ENCODE measurements at places on chromosomes 1 and 21.

- DNase-seq = no peak
Measured at GRCh38 chr1:56376188-56376984, 203.0 kb downstream of the PLPP3 start.

DNA sequence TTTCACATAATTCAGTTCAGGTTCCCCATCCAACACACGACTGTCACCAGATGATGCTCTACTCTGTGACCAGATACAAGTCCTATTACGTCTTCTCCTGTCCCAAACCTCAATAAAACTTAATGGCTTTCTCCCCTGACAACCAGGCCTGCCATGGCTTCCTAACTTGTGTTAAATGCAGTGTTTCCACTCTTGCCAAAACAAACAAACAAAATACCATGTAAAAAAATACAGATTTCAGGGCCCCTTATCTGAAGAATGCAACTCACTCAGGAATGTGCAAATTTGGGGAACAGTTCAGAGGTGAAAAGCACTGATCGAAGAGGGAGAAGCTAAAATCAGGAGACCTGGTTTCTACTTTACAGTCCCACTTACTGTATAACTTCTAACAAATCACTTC, 863 bp upstream of the NUF2 start:
- no peak for DNase-seq

DNA sequence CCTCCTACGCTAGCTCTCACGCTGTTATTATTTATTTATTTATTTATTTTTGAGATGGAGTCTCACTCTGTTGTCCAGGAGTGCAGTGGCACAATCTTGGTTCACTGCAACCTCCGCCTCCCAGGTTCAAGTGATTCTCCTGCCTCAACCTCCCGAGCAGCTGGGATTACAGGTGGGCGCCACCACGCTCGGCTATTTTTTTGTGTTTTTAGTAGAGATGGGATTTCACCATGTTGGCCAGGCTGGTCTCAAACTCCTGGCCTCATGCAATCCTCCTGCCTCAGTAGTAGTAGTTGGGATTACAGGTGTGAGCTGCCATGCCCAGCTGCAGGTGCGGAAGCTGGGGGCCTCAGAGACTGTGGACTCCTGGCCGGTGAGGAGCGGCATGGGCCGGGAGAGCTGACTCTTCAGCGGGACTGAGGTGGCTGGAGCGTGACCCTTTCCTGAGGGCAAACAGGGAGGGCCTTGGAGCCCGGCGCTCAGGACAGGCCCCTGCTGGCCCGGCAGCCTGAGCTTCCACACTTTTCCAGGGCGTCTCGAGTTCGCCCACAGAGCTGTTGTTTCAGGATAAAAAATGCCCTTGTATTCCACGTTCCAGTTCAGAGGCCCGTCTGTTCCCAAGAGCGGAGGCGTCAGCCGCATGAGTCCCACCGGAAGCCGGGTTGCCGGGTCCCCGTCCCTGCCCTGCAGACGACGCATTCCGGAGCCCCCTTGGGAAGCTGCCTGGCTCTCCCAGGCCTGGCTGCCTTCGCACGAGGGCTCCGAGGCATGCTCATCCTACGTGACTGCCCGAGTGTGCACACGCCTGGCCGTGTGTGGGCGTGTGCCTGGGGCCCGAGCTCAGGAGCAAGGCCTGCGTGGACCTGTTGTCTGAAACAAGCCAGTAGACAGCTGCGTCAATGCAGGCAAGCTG, 126.2 kb downstream of the SIK1 start:
- DNase-seq = no peak

DNA sequence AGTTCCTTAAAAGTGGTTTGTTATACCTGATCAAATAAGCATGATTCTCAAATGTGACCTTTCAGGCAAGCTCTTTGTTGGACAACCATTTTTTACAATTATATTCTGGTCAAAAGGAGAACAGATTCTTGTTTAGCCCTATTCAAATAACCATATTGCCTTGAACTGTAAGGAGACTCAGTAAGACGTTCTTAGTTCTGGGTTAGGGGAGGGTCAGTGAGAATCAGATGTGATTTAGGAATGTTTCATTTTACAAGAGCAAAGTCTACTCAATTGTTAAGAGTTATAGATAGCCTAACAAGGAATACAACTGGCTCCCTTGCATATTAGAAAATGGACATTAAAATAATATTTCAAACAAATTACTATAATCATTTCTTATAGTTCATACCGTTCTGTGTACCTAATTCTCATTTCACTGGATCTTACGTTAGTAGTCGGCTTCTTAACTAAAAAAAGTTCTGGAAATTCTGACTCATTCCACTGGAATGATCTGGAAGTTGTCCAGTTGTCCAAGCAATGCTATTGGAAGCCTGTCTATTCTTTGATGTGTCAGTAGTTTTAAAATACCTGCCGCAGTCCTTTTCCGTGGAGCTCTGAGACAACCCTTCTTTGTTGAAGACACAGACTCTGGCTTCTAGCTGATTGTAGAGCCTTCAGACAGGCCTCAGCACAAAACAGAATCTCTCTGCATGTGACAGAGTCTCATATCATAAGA, 88.8 kb downstream of the MAST2 start:
- DNase-seq = peak; percentile 30

GRCh38 chr1:217673387-217673786, 42.2 kb downstream of the SPATA17 start:
- DNase-seq = no peak

- no peak for DNase-seq
Measured at GRCh38 chr1:22673486-22674409, 20.7 kb downstream of the C1QB start.

DNA sequence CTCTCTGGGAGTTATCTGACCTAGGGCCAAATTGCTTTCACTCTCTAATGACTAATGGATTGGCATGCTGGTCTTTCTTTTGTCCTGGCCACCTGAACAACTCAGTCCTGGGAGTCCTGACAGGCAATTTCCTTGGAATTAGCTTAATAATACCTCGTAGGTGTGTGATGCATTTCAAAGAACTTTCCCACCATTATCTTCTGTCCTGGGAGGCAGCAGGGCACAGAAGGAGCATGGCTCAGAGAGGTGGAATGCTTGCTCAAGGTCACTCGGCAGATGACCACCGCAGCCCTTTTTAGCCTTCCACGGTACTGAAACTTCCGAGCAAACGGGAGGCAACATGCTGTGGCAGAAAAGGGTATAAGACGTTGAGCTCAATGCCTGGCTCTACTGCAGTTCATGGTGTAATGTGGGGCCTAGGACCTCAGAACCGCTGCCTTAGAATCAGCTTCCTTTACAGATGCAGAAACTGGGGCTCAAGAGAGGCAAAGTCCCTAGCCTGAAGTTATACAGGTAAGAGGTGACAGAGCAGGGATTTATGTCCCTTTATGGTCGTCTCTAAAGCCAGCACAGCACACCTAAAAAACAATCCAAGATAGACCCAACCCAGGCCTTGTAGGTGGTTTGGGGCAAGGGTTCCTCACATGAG, 3.2 kb downstream of the ID3 start:
- no peak for DNase-seq

DNA sequence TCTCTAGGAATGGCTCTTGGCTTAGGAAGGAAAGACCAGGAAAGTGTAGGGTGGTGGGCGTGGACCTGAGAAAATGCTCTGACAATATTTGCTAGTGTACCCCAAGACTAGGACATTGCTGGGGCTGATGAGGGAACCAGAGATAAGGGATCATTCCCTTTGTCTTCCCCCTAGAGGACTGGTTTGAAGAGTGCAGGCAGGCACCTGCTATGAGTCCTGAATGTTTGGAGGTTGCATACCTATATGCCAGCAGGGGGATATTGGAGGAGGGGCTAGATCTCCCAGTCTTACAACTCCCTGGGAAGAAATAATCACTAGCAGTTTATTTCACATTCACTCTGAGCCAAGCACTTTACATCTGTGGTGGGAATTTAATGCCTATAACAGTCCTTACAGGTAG, 6.0 kb upstream of the BCL10 start:
- DNase-seq = no peak

DNA sequence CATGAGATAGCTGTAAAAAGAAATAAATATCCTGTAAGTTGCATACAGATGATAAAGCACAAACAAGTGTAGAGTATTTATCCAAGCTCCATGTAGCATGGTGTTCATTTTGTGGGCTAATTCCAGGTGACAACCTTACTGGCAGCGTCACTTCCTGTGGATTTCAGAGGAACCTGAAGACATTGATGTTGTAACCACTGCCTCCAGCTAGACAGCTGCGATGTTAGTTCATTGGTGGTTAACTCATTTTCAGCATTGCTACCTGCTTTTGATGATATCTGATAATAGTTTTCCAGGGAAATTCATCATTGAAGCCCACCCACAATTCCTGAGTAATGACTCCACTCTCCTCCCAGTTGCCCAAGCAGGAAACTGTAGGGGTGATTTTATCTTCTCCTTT, 3.0 kb downstream of the HSD3B1 start:
- no peak for DNase-seq

DNA sequence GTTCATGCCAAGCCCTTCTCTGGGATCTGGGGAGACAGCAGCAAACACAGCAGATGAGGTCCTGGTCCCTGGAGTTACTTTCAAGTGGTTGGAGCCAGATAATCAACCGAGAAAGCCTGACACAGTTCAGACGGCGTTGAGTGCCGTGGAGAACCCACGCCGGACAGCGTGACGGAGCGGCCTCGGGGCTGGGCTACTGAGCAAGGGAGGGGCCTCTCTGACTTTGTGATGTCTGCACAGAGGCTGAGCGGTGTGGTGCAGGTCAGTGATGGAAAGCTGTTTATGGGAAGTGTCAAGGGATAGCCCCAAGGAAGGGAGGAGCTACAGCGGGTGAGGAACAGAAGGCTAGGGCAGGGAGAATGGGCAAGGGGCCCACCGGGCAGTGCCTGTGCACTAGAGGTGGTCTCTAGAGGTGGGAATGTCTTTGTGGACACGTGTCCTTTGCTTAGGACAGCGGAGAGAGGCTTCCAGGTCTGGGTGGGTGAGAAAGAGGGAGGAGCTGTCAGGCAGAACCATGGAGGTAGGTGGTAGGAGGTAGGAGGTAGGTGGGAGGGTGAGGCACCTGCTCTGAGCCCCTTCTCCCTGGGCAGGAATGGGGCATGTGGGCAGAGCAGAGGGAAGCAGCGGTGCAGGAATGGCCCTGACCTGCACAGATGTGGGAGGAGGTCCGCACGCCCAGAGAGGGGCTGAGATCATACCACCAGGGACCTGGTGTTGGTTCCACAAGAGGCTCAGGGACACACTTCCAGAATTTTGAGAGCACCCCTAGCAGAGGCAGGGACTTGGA, 62.8 kb downstream of the RUNX3 start:
- no peak for DNase-seq

DNA sequence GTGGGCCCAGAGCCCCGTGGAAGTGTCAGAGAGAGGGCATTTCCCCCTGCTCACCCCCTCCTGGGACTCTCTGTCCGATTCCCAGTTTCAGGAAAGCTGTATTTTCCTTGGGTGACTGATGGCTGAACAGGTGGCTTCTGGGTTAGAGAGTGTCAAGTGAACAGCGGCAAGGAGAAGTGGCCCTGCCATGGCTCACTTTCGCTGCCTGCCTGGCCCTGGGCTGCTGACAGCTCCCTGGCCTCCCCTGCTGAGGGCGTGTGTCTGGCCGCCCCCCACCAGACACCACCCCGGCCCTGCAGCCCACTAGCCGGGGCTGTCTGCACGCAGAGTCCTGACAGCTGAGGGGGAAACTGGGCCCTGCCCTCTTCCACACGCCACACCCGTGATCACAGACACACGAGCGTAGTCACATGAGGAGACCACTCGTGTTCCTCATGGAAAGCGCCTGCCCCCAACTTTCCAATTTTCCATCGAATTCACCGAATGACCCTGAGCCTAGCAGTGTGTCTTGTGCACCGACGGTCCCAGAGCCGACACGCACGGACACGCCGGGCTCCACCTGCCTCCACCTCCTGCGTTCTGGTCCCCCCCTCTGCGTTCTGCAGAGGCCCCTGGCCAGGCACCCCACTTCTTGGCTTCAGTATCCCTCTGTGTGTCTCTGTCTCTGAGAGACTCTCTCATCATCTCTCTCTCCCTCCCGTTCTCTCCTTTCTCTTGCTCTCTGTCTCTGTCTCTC, 60.6 kb upstream of the CASZ1 start:
- DNase-seq = no peak

DNA sequence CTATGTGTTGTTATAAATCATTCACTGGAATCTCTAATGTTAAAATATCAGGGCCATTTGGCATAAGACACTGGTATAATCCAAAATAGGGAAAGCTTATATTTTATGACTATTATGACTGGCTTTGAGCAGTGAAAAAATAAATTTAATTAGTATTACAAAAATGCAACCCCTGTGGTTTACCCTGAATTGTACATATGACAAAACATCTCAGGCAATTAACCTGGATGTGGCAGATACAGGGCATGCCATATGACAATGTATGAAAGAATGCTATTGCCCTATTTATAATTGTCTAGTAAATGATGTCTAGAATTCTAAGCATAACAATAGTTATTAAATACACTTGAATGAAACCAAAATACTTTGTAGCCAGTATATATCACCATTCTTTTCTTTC, 532.5 kb upstream of the ADGRL4 start:
- no peak for DNase-seq

- DNase-seq = no peak
Measured at GRCh38 chr1:18936814-18937481, 19.5 kb downstream of the IFFO2 start.

DNA sequence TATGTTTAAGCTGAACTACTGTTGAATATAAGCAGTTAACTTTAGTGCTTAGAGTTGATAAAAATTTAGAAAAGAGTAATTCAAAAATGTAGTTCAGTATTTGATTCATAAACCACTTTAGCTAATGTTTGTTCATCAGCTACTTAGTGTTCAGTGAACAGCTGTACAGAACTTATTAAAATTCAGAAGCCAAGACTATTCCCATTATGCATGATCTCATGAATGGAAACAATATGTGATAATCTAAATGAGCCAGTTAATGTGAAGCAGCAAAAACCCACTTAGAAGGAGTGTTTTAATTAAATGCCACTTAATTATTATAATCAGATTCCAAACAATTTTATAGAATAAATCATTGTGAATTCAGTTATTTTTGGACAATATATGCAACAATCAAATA, 92.9 kb upstream of the NEGR1 start:
- DNase-seq = no peak

DNA sequence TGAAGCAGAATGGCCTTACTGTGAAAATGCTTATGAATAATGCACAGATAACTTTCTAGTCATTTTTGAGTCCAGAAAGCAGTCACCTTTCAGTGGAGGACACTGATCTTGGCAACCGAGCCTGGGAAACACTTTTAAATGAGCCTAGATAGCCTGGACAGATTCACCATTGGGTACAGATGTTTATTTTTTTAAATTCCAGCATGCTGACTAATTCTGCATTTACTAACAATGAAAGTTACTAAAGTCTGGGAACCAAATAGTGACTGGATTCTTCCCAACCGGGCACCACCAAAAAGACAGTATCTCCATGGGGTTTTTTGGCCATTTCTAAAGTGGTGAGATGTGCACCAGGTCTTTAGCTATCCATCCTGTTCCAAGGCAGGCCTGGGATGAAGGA, 3.3 kb upstream of the FMOD start:
- no peak for DNase-seq

- no peak for DNase-seq
Measured at GRCh38 chr1:177306981-177307380, 136.2 kb downstream of the BRINP2 start.

GRCh38 chr1:20426923-20427322, 59.1 kb downstream of the CAMK2N1 start:
- DNase-seq = no peak

All from SW 1271 (cell line).